ENCODE measurements at places on chromosomes 5 and 9.

GRCh38 chr9:113057193-113057592 lies 669 bp upstream of the ZFP37 start:
- DNase-seq, result no peak

- no peak for DNase-seq
Measured at GRCh38 chr9:126170286-126170823, 156.3 kb upstream of the MVB12B start.

GRCh38 chr5:151647320-151647861 lies 39.3 kb downstream of the SPARC start:
- peak; percentile 41 for DNase-seq

DNA sequence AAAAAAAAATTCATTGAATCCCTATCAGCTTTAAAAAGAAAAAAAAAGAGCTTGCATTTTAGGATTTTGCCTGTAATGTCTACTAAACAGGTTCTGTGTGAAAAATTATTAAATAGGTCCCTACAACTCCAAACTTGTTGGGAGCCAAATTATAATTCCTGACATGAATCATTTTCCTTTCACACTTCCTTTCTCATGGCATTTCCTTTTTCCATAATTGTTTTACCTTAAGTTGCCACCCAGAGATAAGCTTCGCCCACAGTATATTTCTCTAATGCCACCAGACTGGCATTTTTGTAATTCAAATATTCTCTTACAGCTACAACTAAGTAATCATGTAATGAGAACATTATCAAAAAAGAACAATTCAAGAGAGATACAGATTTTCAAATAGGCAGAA lies 348.8 kb downstream of the EFNA5 start:
- DNase-seq, result no peak

DNA sequence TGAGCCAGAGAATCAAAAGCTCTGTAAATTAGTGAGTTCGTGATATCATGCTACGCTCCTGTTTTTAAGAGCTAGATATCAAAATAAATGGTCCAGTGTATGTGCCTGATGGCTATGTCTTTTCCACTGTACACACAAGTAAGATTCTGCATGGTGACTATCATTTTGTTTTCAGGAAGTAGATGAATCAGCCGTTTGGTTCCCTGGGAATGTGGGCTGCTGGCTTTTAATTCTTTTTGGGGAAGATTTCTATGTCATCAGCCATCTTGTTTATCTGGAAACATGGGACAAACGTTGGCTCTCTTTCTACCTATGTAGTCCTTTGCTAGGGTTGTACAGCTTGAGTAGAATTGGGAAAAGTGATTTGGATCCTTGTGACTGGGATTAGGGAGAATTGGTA lies 126.7 kb downstream of the GRIA1 start:
- DNase-seq, result no peak

DNA sequence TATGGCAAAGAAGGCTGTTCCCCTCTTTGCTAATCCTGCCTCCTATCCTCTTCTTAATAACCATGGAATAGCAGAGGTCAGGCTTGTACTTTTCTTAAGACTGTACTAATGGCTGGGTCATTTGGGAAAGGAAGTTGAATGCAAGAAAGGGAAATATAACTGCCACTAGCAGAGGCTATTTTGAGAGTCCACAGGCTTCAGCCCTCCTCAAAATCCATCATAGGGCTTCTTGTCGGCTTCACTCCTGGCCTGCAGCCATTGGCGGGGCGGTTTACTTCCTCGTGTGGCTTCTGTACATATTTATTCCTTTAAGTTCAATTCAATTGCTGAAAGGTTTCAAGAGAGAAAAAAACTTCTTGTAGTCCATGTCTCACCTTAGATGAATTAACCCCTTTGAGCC lies 2.8 kb upstream of the PARP8 start:
- DNase-seq, result no peak

DNA sequence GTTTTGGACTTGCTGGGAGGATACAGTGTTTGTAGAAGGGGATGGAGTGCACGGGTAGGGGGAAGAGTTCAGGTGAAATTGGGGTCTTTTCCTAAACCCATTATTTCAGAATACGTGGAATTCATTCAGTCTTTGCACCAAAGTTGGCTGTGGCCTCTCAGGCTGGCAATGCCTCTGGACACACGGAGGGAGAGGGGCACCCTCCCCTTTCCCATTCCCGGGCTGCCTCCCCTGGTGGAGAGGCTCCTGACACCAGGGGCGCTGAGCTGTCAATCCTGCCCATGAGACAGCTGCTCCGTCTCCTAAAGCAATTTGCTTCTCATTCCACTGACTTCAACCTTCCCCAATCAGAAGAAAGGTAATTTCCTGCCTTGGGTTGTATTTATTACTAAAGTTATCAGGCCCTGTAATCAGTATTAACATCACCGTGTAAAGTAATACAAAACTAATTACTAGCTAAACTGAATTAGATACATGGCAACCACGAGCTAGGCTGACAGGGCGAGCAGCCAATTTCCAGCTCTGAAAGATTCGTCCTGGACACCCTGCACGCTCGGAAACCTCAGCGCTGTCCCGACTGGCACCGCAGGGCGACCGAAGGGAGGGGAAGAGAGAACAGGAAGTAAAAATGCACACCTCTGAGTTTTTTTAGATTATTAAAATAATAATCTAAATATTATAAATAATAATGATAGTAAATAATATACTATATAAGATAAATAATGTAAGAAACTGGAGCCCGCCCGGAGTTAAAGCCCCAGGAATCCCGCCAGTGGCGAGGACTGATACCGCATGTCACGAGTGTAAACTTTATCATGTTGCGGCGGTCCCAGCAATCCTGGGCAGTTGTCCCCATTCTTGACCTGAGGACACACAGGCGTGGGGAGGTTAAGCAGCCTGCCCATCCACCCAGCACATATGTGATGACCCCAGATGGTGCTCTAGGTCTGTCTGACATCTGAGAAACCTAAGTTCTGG lies 6.9 kb upstream of the OLFM1 start:
- DNase-seq, result no peak

DNA sequence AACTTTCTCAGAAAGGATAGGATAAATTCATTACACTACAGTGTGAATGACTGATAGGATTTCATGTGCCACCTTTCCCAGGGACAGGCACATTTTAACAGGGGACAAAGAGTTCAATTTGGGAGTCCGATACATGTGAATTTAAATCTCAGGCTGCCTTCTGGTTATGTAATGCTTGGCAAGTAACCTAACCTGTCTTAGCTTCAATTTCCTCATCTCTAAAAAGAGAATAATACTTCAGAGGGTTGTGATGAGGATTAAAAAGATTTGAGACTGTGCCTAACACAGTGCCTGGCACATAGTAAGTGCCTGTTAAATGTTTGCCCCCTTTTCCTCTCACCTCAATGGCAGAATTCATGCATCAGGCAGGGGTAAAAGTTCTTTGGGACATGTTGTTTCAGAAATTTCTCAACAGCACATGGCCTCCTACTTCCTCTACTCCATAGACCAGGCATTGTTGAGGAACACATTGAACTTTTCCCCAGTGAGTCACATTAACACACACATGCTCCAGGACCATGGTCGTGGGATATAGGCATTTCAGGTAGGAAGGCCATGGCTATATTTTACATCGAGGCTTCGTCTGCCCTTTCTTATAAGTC lies 94.6 kb upstream of the EGFLAM start:
- DNase-seq, result no peak

DNA sequence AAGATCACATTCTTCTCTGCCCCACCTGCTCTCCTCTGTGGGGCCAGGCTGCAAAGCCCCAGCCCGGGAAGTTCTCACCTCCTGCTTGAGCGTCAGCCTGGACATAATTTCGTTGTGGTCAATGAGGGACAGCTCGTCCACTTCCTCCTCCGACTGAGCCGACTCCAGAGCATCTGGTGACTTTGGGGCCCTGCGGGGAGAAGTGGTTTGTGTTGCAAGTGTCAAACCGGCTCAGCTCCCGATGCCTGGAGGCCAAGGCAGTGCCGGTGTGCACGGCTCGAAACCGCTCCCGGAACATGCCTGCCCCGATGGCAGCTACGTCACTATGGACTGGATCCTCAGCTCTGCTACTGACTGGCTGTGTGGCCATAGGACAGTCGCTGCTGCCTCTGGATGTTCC lies 52.8 kb downstream of the PRRT1B start:
- DNase-seq, result no peak

GRCh38 chr5:66757219-66757833 lies 161.1 kb downstream of the MAST4 start:
- DNase-seq, result peak; percentile 75

DNA sequence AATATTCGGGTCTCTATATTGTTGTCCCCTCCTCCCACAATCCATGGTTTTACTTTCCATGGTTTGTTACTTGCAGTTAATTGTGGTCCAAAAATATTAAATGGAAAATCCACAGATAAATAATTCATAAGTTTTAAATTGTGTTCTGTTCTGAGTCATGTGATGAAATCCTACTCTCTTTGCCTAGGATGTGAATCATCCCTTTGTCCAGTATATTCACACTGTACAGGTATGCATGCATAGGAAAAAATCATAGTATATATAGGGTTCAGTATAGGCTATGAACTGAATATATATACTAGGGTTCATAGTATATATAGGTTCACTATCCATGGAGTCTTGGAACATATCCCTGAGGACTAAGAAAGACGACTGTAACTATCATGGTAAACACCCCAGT lies 19.6 kb downstream of the INSYN2B start:
- DNase-seq, result no peak

DNA sequence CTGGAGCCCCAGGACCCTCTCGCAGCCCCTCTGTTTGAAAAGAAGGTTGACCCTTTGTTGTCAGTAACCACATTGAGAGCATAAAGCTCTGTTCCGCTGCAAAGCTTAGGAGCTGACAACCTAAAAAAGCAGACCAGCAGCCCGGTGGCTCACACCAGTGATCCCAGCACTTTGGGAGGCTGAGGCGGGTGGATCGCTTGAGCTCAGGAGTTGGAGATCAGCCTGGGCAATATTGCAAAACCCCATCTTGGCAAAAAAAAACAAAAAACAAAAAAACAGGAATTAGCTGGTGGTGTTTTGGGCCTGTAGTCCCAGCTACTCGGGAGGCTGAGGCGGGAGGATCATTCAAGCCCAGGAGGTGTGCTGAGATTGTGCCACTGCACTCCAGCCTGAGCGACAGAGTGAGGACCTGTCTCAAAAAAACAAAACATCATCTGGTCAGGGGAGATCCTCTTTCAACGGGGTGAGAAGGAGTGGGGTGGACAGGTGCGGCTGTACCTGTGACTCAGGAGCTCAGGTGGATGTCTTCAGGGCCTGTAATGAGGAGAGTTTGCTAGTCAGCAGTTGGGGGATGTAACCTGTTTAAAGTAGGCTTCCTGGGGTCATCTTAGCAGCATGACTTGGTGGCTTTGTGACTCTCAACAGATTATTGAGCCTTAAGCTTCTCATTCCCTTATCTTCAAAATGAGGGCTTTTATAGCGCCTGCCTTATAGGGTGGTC lies 694 bp upstream of the REEP2 start:
- DNase-seq, result no peak

DNA sequence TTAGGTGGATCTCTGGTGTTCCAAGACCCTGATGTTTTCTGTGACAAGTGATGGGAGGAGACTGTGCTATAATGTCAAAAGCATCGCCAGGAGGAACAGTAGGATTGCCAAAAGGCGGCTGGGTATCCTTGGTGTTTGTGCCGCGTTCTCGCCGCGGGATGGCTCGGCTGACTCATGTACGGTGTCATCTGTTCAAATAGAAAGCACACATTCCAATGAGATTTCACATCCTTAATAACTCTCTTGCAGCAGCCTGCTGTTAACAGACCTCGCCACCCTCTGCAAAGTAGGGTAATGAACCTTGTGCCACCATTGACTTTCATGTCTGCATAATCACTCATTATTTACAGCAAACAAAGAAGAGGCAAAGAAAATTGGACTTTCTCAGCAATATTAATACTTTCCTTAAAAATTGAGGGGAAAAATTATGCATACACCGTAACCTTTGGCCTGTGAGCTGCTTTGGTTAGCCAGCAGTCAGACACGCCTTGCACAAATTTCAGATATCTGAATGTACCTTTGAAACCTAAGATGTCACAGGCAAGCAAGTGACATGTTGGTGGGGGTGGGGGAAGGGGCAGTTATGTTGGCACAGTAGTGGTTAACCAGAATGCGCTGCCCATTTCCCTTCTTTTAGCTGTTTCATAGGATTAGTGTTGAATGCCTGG lies 289.4 kb downstream of the EFNA5 start:
- peak; percentile 79 for DNase-seq

DNA sequence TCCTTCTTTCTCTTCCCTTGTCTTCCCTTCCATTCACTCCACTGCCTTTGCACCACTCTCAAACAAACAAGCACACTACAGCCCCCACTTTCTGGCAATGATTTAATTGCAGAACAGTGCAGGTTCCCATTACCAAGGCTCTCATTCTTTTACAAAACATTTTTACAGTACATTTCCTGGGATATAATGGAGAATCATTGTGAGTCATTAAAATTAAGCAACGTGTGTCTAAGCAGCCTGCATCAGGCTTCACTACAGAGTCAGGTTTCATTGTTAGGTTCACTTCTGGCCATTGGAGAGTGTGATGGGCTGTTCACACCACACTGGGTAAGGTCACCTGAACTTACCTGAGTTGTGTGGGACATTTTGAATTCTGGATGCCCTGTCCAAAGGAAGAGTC lies 303.5 kb downstream of the TRIM32 start:
- peak; percentile 78 for DNase-seq

DNA sequence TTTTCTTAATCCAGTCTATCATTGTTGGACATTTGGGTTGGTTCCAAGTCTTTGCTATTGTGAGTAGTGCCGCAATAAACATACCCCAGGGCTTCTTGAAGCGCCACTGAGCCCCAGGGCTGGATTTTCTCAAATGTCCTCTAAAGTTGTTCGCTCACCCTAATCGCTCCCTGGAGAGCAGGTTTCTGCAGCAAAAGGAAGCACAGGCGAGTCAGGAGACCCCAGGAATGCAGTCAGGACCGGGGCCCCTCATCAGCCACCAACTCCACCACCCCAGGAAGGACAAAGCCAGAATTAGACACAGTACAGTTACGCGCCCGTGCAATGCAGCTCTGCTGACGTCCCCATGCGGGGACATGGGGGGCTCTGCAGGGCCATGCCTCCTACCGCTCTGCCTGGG lies 15.7 kb upstream of the OBP2B start:
- DNase-seq, result no peak

DNA sequence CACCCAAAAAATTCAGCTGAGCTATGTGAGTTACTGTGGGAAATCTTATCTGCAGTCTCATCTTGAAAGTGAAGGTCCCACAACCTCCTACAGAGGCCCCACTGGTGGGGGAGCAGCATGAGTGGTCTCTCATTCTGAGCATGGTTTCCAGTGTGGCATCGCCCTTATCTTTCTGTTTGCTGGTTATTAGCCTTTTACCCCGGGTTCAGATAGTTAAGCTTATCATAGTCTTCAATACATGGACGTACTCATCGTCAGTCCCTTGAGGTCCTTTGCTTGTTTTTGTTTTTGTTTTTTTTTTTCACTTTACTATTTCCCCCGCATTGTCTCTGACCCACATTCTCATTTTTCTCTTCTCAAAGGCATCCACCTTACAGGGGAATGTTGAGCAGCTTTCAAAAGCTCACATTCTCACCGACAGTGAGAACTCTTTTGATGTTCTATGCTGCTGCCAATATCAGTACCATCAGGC lies 7.7 kb upstream of the HAVCR2 start:
- no peak for DNase-seq

- peak; percentile 31 for DNase-seq
Measured at GRCh38 chr5:78841767-78842166, 143.3 kb downstream of the ARSB start.
